ENCODE measurements at places on chromosomes 7 and 10.

GRCh38 chr7:101990811-101991418 lies 173.5 kb downstream of the CUX1 start:
- DNase-seq = no peak

GRCh38 chr7:78172933-78173591 lies 374.5 kb downstream of the PHTF2 start:
- DNase-seq = no peak

GRCh38 chr7:73963252-73963822 lies 64.6 kb upstream of the ELN start:
- no peak for DNase-seq

DNA sequence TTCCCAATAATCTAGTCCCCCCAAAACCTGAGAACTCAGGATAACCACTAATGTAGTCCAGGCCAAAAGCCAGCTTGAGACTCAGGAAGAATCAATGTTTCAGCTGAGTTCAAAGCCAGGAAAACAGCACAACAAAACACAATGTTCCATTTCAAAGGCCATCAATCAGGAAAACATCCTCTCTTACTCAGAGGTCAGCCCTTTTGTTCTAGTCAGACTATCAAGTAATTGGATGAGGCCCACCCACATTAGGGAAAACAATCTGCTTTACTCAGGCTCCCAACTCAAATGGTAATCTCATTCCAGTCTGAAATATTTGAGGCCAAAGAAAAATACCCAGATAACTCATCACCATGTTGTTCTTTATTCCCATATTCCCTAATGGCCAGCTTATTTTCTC lies 152.2 kb downstream of the SDHAF3 start:
- DNase-seq = peak; percentile 14

DNA sequence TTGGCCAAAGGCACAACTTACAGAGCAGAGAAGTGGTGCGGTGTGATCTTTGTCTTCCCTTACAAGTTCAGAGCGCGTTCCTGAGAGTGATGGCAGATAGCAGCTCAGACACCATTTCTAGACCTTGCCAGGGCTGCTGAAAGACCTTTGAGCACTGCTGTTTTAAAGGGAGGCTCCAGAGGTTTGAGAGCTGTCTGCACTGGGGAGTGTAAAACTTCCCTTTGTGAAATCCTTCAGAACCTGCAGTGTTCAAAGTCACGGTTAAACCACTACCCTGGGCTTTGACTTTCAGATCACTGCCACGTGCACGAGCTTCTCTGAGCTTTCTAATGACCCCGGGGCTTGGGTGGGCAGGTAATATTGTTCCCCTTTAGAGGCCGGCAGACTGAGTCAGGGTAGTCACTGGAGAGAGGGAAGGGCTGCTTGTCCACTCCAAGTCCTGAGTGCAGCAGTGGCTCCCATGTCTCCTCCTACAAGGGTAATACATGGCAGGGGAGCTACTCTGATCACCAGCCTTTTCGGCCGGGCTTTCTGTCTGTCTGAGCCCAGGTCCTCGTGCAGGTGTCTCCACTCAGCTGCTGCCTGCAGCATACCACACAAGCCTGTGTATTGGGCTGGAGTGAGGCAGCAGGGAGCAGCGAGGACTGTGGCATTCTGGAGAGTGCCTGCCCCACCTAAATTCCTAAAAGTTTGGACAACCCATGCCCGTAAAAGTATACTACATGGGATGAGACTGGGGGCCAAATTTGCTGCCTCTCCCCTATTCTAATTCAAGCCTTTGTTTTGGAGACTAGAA lies 63.3 kb downstream of the ZMIZ1 start:
- DNase-seq = no peak

GRCh38 chr10:76309741-76310587 lies 878.5 kb downstream of the LRMDA start:
- DNase-seq = peak; percentile 3

DNA sequence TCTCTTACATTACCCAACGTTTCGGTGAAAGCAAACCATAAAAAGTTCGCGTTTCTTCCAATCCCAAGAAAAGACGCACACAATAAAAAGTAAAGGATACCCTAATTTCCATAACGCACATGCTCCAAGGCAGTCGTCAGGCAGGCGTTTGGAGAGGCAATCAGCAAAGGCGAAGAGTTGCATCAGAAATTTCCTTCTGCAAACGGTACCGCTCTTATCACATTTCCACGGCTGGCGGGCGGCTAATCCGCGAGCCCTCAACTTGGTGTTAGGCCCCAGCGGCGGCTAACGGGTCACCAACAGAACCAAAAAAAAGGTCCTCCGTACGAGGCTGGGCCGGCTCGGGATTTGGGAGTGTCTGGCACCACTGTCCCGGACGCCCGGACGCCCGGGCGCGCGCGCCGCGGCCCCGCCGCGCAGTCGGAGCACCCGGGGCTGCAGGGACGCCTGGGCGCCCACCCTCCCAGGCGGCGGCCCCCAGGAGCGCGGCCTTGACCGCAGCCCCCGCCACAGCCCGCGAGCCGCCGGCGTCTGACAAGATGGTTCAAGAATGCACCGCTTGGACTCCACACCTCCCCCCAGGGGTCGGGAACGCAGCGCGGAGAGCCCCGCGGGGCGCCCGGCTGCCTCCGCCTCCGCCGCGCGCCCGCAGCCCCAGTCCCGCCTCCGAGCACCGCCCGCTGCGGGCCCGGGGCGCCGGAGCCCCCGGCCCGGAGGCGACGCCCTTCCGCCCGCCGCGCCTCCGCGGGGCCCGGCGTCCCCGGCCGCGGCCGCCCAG lies 9.8 kb upstream of the GRB10 start:
- peak; percentile 76 for DNase-seq

DNA sequence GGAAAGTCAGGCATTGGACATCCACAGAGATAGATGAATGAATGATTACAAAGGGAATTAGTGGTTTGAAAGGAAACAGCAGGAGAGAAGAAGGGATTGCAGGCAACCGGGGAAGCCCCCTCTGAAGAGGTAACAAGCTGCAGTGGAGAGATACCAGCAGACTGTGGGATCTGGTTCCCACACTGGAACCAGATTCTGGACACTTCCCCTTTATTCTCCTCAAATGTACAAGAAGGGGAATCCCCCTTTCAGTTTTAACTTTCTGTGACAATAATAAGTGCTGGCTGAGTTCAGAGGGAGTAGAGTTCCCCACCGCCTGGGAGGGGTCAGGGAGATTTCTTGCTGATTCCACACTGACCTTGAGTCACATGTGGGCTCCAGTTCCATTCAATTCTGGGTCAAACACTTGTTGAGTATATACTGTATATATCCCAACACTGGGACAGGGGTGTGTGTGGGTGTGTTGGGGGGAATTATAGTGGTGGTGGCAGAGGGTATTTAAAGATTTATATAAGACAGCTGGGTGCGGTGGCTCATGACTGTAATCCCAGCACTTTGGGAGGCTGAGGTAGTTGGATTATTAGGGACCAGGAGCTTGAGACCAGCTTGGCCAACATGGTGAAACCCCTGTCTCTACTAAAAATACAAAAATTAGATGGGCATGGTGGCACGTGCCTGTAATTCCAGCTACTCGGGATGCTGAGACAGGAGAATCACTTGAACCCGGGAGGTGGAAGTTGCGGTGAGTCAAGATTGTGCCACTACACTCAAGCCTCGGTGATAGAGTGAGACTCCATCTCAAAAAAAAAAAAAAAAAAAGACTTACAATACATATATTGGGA lies 16.5 kb upstream of the DDIT4 start:
- peak; percentile 79 for DNase-seq

DNA sequence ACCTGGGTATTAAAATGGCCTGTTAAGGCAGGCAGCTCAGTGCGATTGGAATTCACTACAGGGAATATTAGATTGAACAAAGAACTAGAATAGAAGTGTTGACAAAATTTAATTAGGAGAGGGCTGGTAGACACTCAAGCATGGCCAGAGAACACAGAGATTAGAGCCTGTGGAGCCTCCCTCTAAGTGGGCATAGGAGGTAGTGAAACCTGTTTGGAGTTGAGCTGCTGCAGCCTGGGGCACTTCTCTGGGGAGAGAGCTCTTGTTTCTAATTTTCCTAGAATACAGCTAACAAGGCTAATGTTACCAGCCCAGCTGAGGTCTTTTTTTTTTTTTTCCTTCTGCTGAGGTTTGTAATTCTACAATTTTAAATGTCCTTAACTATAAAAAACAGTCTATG lies 46.4 kb downstream of the TMEM168 start:
- no peak for DNase-seq

DNA sequence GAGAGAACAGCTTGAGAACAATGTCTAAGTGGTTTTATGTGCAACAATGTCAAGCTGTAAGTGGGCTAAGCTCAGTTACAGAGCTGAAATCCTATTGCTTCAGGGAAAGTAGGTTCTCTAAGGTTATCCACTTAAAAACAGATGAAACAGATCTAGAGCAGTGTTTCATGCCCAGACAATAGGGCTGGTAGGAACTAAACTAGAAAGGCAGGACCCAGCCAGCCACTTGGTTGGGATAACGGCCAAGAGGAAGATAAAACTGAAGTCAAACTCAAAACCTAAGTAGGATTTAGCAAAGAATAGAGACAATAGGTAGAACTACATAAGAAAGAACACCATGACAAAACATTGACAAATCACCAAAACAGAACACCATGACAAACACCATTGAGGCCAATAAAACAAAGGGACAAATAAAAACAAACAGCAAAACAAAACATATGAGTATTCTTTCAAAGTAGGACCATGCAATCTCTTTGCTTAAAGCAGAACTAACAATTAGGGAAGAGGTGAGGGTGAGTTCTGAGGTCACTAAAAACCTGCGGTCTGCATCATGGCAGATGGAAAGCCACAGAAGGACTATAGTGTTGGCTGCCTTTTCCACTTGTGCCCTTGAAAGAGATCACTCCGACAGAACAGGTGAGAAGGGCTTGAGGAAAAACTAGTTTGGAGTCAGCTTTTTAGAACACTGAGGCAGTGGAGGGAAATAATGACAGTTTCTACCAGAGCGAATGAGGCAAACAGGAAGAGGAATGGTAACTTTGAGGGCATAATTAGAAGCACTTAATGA lies 81.0 kb downstream of the HGF start:
- no peak for DNase-seq

DNA sequence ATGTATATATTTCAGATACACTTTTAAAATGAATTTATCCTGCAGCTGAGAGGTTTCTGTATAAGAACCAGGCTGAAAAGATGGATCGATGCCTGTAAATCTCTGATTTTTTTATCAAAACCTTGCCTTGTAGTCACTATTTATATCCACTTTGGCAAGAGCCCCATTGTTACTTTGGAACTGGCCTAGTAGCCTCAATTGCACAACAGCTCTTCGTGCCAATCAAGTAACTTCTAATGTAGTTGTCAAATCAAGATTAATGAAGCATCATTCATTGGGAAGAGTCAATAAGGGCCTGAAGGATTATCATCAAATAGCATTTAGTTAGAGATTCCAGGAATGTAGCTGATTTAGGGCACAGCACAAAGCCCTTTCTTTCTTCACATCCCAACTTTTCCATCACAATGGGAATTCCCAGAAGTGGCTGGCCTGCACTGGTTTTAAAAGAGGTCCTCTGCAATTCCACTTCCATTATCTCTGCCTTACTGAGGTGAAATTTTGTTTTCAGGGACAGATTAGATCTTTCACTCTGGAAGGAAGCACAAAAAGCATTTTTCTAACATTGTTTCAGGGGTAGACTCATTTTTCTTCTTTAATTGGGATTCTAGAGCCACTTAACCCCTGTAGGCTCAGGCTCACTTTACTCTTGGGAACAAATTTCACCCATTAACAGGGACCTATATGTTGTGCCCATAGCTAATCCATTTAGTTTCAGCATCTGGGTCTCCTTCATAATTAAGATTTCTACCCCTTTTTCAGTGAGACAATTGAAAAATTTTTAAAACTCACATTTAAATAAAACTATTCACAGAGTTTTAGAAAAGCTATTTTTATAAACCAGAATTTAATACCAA lies 97.8 kb downstream of the CALCR start:
- no peak for DNase-seq

GRCh38 chr10:25786161-25786560 lies 147.9 kb upstream of the MYO3A start:
- no peak for DNase-seq

All from choroid plexus epithelial cell (primary cell).